ENCODE measurements at places on chromosomes 7 and 10.

DNA sequence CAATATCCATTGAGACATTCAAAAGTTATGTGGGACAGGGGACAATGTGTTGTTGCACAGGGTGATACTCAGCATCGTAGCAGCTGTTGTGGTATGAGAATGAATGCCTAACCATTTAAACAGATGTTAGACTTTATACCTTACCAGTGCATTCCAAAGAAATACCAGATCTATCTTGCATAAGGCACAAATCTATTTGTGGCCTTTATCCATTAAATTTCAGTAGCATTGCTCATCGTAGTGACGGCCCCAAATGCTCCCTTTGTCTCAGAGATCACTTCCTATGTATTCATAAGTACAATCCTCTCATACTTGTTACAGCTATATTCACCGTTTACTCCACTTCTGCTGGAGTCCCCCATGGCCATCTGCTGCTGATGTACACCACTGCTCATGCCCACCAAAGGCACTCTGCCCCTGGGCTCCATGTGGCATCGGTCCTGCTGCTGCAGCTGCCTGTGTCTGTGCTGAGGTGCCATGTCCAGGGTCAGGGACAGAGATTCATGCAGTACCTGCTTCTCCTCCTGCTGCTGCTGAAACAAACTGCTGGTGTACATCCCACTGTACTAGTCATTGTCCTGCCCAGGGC lies 96.3 kb downstream of the CPED1 start:
- peaks cover 5% of the 10 kb centered on the region for H3K27me3 ChIP-seq
- no peak for DNase-seq
- no peaks in the 10 kb centered on the region for H3K4me1 ChIP-seq
- H3K4me3 ChIP-seq, result no peak overlapping the region

DNA sequence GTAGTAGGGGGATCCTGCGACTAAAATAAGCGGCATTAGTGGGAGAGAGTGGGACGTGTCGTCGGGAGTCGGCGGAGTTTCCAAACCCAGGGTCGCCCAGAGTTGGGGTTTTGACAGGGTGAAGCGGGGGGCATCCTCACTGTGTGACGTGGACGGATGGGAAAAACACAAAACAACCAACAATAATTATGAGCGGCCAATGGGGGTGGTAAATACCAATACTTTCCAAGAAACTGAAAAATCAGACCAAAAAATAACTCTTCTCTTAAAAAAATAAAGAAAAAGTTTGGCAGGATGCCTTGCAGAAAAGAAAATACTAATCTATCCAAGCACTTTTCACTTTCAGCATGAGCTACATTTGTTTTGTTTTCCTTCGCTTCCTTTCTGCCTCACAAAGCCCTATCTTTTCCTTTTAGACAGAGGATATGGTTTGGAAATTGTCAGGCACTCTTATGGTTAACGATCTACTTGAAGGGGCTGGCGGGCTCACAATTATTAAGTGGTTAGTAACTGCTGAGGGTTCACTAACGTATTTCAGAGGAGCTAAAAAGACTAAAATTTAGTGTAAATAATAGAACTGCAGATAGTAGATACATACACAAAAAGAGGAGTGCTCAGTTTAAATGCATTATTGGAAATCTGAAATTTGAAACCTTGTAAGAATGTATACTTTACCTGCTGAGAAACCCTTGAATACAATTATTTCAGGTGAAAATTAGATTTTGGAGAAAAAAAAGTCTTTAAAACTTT lies 802 bp upstream of the CDK6 start:
- DNase-seq, result no peak
- H3K27ac ChIP-seq, result peak overlapping the region; percentile 45
- H3K36me3 ChIP-seq, result peaks cover 24% of the 10 kb centered on the region
- H3K27me3 ChIP-seq, result peaks cover 45% of the 10 kb centered on the region
- H3K4me3 ChIP-seq, result peak overlapping the region; percentile 86

GRCh38 chr10:85650791-85651496 lies 715.7 kb downstream of the GRID1 start:
- no peaks in the 10 kb centered on the region for H3K36me3 ChIP-seq
- no peak overlapping the region for H3K4me3 ChIP-seq
- no peak overlapping the region for H3K27ac ChIP-seq
- DNase-seq, result no peak

DNA sequence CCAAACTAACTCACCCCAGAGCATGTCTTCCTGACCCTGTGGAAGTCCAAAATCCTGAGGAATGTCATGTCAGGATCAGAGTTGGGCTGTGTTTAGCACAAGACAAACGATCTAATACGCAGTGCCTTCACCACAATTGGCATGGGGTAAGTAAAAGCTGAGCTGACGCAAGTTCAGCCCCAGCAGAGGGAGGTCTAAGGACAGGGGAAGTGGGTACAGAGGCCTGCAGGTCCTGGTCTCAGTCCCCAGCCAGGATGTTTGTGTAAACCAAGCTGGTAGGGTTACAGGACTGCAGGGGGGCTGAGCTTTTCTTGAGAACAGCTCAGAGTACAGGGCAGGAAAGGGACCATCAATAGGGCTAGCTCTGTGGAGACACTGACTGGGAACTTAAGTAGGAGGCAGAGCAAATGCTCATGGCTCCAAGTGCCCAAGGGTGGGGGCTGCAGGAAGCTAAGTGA lies 5.3 kb upstream of the KCNIP2 start:
- no peak for DNase-seq
- no peak overlapping the region for H3K4me3 ChIP-seq
- peaks cover 6% of the 10 kb centered on the region for H3K4me1 ChIP-seq
- peaks cover 15% of the 10 kb centered on the region for H3K36me3 ChIP-seq

- no peaks in the 10 kb centered on the region for H3K36me3 ChIP-seq
- H3K27ac ChIP-seq, result no peak overlapping the region
- H3K27me3 ChIP-seq, result no peaks in the 10 kb centered on the region
- no peak for DNase-seq
- no peaks in the 10 kb centered on the region for H3K4me1 ChIP-seq
These were observed 624.9 kb downstream of the ARL4A start for GRCh38 chr7:13312307-13312706.

- no peaks in the 10 kb centered on the region for H3K36me3 ChIP-seq
- no peak overlapping the region for H3K4me3 ChIP-seq
- DNase-seq, result no peak
- no peaks in the 10 kb centered on the region for H3K4me1 ChIP-seq
- H3K27ac ChIP-seq, result no peak overlapping the region
- H3K27me3 ChIP-seq, result no peaks in the 10 kb centered on the region
These were observed 85.2 kb upstream of the GLCCI1 start for GRCh38 chr7:7883394-7883793.

Data from activated naive CD4-positive, alpha-beta T cell treated with anti-CD3 and anti-CD28 coated beads, Interleukin-2, amount 10 ng/mL, durations not matched to agents 7 days and 5 days (primary cell).